ENCODE measurements at places on chromosomes 16 and 17. TPM values are rescaled to one million over a fixed set of nuclear protein-coding genes. Genes with fewer than 3 reads are reported as not detected.

- no peak for DNase-seq
These were observed 2.4 kb upstream of the CCL3L1 start for GRCh38 chr17:36198831-36199465.

DNA sequence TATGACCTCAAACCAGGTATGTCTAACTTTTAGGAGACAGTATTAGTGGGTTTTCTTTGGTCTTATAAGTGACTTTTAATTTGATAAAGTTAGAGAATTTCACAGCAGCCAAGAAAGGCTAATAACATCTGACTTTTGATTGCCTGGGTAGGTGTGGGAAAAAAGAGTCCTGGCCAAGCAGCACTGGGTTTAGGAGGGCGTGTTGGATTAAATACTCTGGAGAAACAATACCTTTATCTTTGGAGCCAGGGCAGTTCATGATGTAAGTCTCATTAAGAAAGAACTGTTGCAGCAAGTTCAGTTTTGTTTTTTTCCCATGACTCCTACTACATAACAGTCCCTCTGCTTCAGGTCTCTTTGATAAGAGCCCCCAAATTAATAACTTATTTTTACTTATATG, 26.7 kb upstream of the MRC2 start:
- no peak for DNase-seq

Gene TP53TG3B
- total RNA-seq: not detected

Gene QRICH2
- 5.5 TPM for total RNA-seq

GRCh38 chr17:7882068-7882467, 6.5 kb upstream of the CHD3 start:
- no peak for DNase-seq

DNA sequence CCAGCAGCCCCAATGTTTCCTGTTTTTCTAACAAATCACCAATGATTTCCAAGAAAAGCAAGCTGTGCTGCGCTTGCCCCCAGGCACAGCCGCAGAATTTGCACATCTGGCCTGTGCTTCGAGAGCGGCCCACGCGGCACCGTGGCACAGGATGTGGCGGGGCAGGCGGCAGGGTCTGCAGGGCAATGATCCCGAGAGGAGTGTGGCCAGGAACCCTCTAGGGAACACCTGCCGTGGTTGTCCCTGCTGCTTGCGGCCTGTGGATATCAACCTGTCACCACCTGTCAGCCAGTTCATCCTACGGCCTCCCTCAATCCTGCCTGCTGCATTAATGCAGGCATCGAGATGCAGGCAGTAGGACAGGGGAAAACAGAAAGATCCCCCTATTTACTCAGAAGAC, 24.0 kb downstream of the PIK3R5 start:
- peak; percentile 72 for DNase-seq

- no peak for DNase-seq
These were observed 1.1 kb upstream of the PRPSAP1 start for GRCh38 chr17:76354747-76355310.

GRCh38 chr17:50218771-50219315, 17.4 kb upstream of the COL1A1 start:
- DNase-seq: no peak

DNA sequence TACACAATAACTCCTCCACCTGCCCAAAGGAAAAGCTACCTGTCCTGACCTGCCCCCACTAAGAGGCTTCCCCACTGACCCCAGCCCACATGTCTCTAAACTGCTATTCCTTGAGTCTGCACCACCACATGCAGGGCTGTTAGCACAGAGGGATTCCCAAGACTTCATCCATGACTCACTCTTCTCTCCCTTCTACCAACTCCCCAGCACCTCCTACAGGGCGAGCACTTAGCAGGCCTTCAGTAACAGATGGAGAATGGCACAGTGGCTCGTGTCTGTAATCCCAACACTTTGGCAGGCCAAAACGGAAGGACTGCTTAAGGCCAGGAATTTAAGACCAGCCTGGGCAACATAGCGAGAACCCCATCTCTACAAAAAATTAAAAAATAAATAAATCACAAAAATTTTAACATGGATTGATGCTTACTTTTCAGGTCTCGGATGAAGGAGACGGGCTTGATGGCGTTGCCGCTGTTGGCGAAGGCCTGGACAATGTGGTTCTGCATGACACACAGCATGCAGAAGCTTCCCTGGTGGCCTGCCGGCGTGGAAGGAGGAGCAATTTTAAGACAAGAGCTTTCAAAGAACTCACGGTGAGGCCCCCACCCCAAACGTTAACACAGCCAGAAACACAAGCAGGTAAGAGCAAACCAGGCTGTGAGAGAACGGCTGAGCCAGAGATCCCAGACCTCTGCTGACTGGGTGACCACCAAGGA, 12.0 kb downstream of the USP36 start:
- DNase-seq: peak; percentile 22

DNA sequence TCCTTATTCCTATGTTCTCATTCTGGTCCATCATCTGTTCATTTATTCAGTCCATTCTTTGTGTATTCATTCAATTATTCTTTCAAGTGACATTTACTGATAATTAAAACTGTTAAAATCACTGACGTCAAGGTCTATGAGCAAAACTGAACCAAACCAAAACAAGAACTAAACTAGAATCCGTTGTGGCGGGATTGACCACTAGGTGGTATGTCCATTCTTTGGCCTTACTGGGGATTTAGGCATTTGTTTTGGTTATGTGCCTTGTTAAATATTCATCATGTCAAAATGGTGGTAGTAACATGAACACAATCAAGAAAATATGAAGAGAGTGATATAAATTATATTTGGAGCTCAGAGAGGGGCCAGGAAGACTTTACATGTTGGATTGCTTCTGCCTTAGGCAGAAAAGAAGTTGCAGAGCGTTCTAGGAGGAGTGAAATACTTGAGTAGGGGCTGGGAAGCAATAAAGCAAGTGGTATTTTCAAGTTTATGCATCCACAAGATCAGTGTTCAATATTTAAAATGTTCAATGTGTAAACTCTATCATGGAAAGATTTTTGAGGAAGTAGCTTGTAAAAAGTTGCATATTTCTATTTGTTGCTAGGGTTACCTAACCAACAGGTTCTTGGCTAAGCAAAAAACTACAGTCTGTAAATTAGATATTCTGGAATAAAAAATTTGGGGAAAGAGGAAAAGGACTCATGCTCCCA, 129.0 kb downstream of the CDH13 start:
- no peak for DNase-seq

Gene ATP6V0A1
- 15.9 TPM for total RNA-seq

DNA sequence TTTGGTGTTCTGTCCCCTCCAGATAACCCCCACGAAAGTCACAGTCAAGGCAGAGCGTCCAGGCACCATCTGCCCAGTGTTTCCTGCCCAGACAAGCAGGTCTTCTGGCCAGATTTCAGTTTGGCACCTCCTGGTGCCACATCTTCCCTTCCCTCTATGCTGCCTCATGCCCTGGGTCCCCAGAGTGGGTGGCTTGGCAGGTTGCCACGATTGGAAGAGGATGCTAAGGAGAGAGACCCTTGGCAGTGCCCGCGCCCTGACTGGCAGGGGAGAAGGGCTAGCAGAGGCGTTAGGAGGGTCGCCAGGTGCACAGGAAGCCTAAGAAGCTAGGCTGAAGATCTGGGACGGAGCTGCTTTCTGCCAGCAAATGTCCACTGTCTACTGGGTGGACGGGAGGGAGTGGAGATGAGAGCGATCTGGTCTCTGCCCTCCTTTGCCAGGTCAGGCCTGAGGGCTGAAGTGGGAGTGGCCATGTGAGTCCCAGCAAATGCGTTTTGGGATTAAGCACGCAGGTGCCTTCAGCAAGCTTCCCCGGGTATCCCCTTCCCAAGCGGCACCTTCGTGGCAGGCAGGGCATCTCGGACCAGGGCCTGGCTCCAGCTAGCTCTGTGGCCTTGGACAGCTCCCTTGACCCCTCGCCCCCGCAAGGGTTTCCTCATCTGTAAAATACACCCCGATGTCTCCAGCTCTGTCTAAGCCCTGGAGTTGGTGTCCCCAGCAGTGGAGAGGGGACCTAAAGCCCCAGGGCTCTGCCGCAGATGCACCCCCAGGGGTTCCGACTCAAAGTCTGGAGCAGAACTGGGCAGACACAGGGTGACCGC, 13.4 kb upstream of the CD300A start:
- DNase-seq: no peak

GRCh38 chr16:14545346-14545884, 84.6 kb downstream of the PARN start:
- no peak for DNase-seq

DNA sequence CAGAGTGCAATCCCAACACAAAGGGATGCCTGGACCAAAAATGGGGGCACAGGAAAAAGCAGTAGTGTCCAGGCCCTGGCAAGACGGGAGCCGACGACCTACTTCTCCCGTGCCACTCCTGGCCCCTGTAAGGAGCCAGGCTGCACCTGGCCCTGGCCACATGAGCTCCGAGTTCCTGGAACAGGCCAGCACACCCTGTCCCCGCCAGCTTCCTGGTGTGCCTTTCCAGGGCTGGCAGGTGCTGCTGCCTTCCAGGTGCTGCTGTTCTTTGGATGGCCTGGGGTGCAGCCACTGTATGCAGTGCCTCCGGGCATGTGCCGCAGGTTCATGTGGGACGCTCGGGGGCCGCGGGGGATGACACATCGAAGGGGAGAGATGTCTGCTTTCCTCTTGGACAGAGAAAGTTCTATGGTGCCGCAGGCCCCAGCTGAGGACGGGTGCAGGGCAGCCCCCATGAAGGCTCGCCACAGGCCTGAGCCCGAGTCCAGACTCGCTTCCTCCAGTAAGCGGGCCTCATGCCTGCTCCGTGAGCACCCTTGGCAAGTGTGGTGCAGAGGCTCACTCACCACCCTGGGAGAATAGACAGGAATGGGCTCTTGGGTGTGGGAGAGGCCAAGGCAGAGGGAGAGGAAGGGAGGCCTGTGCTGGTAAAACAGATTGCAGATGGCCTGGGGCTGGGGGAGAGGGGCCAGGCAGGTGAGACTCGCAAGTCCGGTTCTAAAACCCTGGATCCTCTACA, 54.7 kb upstream of the FASN start:
- no peak for DNase-seq
